Suppressor macrophage (primary cell): ENCODE measurements at places on chromosomes 2 and 18.
A peak's percentile ranks its signal among the peaks of the same experiment; 100 is the strongest.

GRCh38 chr2:202157211-202157990 lies 81.0 kb downstream of the SUMO1 start:
- no peak for DNase-seq

DNA sequence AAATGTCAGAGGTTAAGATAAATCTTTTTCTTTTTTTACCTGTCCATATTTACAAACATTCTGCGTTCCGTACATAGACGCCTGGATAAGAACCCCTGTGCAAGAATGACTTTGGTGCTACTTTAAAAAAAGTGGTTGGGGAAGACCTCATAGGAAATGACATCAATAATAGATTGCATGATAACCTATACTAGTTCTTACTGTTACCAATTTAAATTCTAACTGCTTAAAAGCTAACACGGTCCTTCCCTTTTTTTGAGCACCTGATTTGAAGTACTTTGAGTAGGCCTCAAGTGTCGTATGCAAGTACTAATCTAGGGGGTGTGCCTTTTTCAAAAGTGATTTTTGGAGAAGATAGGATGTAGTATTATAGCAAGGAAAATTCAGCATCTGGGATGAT lies 2.1 kb downstream of the SLC39A10 start:
- no peak for DNase-seq

GRCh38 chr2:145038041-145038525 lies 518.2 kb upstream of the ZEB2 start:
- peak; percentile 28 for DNase-seq

DNA sequence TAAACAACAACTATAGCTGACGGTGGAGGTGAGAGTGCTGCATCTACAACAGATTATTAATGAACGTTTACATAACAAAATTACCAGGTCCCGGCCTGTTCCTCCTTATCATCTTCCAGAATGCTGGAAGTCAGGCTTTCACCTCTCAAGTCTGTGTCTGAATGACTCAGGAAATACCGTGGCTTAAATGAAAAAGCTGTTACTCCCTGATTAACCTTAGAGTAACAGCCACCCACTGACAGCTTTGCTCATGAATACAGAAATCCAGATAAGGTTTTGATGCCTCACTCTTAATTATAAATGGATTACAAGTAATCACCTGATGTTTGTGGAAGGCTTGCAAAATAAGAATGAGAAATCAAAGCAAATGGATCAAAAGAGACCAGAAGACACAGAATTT lies 885.3 kb upstream of the CELF4 start:
- no peak for DNase-seq

DNA sequence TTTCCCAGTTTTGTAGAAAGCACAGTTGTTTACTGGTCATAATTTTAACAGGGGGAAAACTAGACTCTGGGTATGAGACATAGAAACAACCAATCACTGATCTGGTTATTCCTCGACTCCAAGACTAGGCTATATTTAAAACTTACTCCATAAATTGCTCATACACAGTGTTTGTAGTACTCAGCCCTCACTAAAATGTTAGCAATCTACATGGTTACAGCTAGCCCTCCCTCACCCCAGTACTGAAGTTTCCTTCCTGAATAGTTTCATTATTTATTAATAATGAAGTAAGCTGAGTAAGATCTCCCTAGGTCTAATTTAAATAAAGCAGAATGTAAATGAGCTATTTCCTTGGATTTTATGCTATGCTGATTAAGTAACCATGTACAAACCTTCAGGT lies 275.1 kb downstream of the CDH20 start:
- DNase-seq = no peak

GRCh38 chr18:74019864-74020263 lies 127.8 kb downstream of the FBXO15 start:
- DNase-seq = no peak

DNA sequence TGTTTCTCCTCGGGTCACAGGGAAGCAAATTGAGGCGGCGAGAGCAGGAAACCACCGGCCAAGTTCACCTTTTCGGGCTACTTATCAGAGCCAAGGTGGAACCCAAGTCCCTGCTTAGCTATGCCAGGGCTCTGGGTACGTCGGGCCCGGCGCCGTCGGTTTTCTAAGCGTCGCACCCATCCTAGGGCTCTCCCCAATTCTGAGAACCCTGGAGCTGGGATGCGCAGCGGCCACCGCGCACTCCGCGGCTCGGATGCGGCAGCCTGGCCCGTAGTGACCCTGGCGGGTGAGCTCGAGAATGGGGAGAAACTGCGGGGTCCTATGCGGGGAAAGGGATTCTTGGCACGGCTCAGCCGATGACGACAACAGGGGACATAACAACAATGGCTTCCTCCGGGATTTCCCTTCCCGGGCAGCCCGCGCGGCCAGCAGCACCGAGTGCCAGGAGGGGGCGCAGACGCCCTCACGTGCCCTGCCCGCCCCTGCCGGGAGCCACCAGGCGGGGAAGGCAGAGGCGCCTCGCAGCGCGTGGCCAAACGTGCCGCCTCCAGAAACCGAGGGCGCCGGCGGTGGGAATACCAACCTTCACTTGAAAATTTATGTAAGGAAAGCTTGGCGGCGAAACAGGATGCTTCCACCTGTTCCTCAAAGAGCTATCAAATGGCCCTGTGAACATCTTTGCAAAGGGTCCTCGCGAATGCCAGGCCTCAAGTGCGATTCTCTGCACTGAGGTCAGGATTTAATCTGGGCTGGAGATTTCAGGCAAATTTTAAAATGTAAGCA lies 2.1 kb upstream of the SLC30A3 start:
- peak; percentile 80 for DNase-seq

DNA sequence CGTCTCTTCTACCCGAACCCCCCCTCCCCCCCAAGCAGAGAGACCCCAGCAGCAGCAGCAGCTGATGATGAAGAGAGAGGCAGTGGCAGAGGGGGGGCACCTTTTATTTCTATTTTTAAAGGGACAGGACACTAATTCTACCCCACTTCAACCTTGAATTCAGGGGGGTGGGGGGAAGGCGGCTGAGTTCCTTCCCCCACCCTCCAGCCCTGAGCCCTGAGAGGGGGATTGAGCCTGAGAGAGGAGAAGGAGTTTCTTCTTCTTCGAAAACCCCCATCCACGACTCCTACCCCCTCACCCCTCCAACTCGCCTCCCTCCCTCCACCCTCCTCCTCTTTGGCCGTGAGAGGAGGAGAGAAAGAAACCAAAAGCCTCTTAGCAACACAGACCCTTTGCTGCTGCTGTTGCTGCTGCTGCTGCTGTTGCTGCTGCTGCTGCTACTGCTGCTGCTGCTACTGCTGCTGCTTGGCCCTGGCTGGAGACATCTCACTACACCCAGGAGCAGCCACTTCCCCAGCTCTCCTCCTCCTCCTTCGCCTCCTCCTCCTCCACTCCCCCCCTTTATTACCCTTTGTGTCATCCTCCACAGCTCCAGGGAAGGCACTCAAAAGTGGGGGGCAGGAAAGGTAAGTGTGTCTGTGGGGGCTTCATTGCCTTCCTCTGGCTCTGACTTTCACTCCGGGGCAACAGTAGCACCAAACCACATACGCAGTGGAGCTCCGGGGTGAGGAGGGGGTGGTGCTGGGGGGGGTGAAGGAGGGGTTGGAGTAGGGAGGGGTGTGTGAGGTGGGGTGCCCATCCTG lies at the start of gene MBD5:
MBD5 (plus strand) TSS at position 33 of the 803 bp plus-strand sequence.
- peak; percentile 37 for DNase-seq

DNA sequence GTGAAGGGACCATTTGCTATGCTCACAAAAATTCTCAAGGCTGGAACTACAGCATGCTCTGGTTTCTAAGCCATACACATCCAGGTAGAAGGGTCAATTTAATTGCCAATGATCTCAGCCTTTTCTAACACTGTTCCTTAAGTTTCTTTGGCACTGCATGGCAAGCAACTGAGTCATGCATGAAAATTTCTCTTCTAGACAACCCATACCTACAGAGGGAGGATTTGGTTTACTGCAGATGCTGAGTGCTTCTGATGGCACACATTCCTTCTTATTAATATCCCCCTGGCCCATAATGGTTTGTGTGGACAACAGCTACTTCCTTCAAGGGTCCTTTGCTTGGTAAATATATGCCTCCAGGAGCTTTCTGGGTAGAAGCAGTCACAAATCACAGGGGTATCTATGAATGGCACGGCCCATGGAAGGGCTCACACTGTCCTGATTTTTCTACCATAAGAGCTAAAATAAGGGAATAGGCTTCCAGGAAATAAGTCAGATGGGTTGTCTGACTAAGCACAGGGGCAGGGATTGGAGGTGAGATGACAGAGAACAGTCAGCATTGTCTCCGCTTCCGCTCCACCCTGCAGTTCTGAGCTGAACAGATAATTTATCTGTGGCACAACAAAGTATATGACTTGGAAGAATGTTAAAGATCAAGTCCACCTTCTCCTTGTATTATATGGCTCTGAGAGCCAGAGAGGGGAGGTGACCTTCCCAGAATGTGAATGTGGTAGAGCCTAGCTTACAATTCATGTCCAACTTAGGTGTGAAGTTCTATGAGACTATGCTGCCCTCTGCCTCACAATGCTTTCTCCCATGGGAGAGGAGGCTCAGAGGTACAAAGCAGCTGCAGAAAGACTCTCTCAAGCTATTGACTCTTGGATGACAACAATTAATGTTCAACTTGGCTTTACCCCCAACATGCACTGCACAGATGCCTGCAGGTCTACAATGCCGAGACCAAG lies 199.2 kb upstream of the TNP1 start:
- DNase-seq = no peak

GRCh38 chr18:41767960-41768359 lies 187.1 kb upstream of the PIK3C3 start:
- DNase-seq = no peak

DNA sequence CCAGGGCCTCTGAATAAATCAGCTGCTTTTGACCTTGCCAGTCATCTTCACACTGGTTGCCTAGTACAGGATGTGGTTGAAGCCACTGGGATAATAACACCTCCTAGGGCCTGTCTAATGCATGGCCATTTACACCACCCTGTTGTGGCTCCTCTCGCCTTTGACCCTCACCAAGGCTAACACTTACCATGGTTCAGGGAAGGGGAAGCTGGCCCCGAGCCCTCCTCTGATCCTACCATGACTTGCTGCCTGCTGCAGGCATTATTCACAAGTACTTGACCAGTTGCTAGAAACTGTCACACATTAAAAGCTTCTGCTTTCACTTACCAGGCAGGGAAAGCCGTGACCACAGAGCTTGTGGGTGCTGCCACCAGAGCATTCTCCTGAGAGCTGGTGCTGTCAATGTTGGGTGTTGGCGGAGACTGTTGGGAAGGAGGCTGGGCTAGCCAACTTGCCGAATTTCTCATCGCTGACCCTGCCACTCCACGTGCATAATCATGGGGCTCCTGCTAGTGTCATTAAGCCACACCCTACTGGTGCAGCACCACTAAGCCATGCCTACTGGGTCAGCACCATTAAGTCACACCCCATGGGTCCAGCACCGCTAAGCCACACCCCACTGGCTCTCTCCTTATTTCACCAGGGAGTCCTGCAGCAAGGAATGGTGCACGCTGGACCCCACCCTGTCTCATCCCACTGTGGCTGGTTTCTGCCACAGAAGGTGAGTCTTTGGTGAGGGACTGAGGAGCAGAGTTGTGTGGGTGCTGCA lies 47.0 kb upstream of the TTC39C start:
- peak; percentile 85 for DNase-seq

- DNase-seq = no peak
These were observed 119.6 kb downstream of the QPCT start for GRCh38 chr2:37464067-37464466.

GRCh38 chr2:20472569-20472968 lies 25.7 kb downstream of the RHOB start:
- DNase-seq = no peak

- DNase-seq = no peak
These were observed 392.7 kb upstream of the FANCL start for GRCh38 chr2:58633613-58634365.

DNA sequence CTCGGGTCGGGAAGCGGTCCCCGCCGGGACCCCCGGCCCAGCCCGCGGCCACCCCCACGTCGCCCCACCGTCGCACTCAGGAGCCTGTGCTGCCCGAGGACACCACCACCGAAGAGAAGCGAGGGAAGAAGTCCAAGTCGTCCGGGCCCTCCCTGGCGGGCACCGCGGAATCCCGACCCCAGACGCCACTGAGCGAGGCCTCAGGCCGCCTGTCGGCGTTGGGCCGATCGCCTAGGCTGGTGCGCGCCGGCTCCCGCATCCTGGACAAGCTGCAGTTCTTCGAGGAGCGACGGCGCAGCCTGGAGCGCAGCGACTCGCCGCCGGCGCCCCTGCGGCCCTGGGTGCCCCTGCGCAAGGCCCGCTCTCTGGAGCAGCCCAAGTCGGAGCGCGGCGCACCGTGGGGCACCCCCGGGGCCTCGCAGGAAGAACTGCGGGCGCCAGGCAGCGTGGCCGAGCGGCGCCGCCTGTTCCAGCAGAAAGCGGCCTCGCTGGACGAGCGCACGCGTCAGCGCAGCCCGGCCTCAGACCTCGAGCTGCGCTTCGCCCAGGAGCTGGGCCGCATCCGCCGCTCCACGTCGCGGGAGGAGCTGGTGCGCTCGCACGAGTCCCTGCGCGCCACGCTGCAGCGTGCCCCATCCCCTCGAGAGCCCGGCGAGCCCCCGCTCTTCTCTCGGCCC lies 13.6 kb downstream of the SPEG start:
- DNase-seq = no peak

GRCh38 chr18:67239826-67240225 lies 276.7 kb downstream of the DSEL start:
- no peak for DNase-seq

DNA sequence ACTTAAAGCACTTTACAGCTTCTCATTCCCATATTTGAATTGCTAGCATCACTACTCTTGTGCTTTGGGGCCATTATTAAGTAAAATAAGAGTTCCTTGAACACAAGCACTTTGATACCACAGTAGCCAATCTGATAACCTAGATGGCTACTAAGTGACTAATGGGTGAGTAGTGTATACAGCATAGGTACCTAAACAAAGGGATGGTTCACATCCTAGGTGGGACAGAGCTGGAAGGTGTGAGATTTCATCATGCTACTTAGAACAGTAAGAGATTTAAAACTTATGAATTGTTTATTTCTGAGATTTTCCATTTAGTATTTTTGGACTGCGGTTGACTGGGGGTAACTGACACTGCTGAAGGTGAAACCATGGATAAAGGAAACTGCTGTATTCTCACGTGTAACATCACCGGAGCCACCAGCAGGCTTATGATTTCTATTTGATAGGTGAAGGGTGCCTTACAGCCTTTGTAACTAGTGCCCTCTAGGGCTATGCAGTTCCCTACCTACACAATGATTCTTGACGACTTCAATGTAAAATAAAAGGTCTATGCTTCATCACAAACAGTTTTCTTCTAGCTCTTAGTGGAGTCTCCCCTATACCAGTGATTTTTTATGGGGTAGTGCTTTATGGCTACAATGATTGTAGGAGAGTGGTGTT lies 22.1 kb upstream of the CRIM1 start:
- DNase-seq = no peak

- no peak for DNase-seq
These were observed 95.1 kb downstream of the MTCL1 start for GRCh38 chr18:8800445-8800844.

DNA sequence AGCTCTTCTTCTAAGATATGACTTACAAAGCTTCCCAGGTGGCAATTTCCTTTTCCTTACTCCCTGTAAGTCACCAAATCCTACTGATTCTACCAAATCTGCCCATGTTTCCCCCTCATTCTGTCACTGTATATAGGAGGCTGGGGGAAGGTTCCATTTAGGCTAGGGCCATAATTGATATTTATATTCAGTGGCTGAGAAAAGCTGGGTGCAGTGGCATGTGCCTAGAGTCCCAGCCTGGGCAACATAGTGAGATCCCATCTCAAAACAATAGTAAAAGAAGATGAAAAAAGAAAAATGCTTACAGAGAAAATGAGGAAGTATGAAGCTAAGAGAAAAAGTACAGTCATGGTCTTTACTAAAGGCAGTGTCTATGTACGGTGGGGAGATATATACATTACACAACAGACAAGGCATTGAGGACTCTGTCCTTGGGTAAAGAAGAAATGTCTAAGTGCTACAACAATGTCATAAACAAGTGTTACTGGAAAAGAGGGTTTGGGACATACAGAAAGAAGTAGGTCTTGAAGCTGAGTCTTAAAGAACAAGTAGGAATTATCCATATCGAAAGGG lies 4.8 kb downstream of the CWC22 start:
- DNase-seq = no peak
